ENCODE measurements at places on chromosomes 1 and 21.

DNA sequence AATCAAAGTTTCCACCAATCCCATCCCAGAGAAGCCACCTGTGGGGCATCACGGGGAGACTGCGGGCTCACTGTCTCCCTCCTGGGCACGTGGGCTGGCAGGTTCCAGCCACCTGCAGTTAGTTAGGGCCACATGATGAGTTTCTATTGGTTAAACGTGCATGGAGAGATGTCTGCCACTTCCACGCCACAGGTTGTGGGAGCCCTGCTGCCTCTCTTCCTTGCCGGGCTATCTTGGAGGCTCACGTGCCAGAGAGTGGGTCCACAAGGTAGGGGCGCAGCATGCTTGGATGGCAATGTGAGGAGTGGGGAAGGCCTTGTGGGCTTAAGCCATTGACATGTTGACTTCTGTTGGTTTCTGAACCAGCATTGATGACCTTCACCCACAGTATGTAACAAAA is 3.5 kb downstream of the KRTAP10-7 start:
- DNase-seq: no peak
- H3K4me3 ChIP-seq: no peak overlapping the region
- no peaks in the 10 kb centered on the region for H3K27me3 ChIP-seq

- H3K27me3 ChIP-seq: no peaks in the 10 kb centered on the region
- no peak overlapping the region for H3K27ac ChIP-seq
- DNase-seq: no peak
- H3K4me1 ChIP-seq: no peaks in the 10 kb centered on the region
Measured at GRCh38 chr21:21226472-21226871, 228.3 kb downstream of the NCAM2 start.

DNA sequence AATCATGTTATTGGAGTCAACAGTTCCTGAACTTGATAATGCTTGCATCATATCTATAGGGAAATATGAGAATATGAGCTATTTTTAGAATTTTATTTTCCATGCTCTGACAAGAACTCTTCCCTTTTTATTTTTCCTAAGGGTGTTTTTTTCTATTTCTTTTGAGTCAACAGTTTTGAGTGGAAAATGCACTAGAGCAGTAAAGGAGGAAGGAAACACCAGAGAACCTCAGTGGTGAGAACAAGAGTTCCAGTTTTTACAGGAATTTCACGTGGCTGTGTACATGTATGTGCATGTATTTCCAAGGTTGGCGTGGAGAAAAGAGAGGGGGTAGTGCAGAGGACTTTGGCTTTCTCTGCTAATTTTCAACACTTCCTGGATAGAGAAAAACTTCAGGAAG is 63.6 kb upstream of the TNFSF18 start:
- H3K4me3 ChIP-seq: no peak overlapping the region
- DNase-seq: no peak
- H3K4me1 ChIP-seq: no peaks in the 10 kb centered on the region
- H3K27me3 ChIP-seq: no peaks in the 10 kb centered on the region

DNA sequence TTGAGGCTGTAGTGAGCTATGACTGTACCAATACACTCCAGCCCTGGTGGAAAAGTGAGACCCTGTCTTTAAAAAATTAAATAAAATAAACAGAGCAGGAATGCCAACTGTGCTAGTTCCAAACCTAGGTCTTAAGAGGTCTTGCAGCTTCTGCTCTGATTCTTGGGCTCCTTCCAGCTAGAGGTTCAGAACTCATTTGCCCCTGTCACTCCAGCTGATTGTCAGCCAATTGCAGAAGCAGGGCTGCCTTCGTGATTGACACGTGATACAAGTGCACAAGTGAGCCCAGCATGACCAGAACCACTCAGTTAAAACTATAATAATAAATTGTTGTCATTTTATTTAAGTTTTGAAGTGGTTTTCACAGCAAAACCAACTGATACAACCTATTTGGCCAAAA is 298.4 kb downstream of the USP25 start:
- no peak for DNase-seq
- no peaks in the 10 kb centered on the region for H3K4me1 ChIP-seq
- no peaks in the 10 kb centered on the region for H3K36me3 ChIP-seq
- no peak overlapping the region for H3K27ac ChIP-seq
- no peak overlapping the region for H3K4me3 ChIP-seq

GRCh38 chr1:182192215-182192614 is 130.7 kb upstream of the ZNF648 start:
- no peaks in the 10 kb centered on the region for H3K36me3 ChIP-seq
- no peak for DNase-seq
- H3K27me3 ChIP-seq: no peaks in the 10 kb centered on the region
- no peak overlapping the region for H3K4me3 ChIP-seq
- no peaks in the 10 kb centered on the region for H3K4me1 ChIP-seq

DNA sequence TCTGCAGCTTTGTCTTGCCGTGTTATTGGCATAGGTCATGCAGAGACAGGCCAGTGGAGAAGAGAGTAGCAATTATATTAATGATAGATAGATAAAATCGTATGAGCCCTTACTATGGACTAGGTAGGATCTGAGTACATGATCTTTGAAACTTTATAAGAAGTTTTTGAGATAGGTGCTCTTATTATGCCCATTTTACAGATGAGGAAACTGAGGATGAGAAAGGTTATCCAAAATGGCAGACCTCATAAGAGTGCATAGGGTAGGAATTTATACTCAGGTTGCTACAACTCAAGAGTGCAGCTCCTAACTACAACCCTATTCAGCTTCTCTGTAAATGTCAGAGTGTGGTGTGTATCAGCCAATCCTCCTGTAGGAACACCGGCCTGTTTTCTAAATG is 89.6 kb downstream of the SLC35F3 start:
- H3K4me3 ChIP-seq: no peak overlapping the region
- H3K27ac ChIP-seq: no peak overlapping the region
- H3K4me1 ChIP-seq: no peaks in the 10 kb centered on the region
- no peaks in the 10 kb centered on the region for H3K27me3 ChIP-seq
